NCI-H1092 treated with DMSO at 0.1 percent for 48 hours (cell line): ENCODE measurements at places on chromosomes 4 and X.

DNA sequence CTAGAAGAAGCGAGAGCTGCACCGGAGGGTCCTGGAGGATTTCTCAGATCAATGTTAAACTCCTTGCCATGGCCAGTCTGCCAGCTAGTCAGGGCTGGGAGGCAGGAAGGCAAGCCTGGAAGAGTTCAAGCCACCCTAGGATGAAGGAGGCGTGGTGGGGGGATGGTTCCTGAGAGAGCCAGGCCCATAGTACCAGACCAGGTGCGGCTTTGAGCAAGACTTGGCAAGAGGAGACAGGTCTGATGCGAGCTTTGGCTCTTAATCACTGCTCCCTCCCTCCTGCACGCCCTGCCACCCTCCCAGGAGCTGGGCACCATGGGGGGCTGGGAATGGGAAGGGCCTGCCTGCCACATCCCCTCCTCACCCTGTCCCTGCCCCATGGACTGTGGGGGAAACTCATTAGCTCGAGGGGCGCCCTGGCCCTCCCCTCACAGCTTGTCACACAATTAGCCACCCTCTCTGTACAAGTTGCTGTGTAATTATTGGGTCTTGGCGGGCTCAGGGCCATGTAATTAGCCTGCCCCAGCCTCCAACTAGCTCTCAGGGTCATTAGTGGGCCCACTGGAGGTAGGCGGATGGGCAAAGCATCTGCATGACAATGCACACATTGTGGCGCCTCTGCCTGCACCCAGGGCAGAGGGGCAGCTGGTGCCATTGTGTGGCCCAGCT lies 50.3 kb downstream of the EFNB1 start:
- peak; percentile 28 for DNase-seq

DNA sequence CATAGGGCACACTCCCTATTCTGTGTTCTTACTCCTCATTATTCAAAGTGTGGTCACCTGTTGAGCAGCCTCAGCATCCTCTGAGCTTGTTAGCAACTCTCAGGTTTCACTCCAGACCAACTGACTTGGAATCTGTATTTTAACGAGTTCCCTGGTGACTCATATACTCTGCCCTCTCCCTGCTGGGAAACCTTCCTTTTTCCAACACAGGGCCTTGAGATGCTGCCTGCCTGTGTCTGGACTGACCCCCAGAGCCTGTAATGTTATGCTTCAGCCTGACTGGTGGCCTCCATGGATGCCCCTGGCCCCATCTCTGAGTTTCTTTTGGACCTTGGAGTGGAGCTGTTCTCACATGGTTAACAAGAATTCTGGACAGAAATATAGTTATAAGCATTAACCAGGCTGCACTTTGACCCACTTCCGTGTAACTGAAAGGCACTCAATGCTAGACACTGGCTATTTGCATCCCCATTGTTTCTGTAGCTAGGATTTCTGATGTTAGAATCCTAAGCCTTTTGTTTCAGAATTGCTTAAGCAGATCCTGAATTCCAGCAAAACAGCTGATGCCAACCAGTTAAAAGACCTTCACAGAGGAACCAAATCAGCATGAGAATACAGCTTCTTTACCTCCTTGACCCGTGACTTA lies 262.6 kb downstream of the STIM2 start:
- no peak for DNase-seq

- DNase-seq, result no peak
Observed at GRCh38 chrX:150570512-150570911, 2.1 kb downstream of the MTM1 start.

GRCh38 chr4:164765096-164765495 lies 11.2 kb downstream of the SMIM31 start:
- no peak for DNase-seq

- no peak for DNase-seq
Observed at GRCh38 chr4:54038056-54038455, 26.3 kb downstream of the CHIC2 start.

DNA sequence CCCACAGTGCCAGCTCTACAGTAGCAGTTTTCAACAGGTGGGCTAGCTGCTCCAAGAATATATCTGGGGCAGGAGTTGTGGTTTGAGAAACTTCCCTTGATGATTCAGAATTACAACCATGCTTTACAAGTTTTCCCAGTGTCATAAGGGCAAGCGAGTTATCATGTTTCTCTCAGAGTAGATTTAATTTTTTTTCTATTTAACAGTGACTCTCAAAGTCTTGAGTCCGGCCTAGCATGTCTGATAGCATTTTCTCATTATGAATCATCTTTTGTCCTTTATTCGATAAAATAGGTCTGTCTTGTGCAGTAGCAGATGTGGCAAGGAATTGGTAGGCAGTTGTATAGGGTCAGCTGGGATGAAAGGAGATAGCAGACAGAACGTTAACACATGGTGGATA lies 62.2 kb upstream of the SPANXD start:
- no peak for DNase-seq

- no peak for DNase-seq
Observed at GRCh38 chrX:132330156-132330729, 111.0 kb upstream of the RAP2C start.

GRCh38 chrX:109346491-109346890 lies 135.4 kb downstream of the GUCY2F start:
- DNase-seq, result no peak

GRCh38 chrX:119062750-119063374 lies 9.9 kb upstream of the CT47C1 start:
- DNase-seq, result no peak

DNA sequence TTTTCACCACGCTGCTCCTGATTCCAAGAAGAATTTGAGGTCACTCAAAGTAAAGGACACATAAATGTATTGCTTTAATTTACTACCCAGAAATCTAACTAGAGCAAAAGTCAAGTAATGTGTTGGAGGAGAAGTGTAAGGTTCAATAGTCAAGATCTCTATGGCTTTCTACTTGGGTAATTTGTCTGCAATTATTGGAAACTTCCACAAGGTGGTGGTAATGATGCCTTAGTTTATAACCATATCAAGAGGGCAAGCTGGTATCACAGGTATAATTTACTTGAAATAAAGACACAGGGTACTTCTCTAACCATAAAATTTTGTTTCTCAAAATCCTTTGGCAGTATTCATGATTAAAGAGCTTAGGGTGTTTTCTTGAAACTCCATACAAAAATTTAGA lies 10.2 kb upstream of the GRIA3 start:
- DNase-seq, result no peak

DNA sequence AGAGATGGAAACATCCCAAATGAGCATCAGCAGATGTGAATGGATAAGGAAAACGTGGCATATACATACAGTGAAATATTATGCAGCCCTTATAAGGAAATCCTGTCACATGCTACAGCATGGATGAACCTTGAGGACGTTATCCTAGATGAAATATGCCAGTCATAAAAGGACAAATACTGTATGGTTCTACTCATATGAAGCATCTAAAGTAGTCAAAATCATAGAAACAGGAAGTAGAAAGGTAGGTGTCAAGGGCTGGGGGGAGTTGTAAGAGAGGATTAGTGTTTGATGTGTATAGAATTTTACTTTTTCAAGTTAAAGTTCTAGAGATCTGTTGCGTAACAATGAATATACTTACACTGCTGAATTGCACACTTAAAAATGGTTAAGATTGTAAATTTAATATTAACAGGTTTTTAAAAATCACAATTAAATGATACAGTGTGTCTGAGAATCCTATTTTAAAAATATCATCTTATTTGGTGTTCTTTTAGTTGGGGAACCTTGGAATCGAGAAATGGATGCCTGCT lies 58.5 kb downstream of the KDM6A start:
- DNase-seq, result no peak

- DNase-seq, result no peak
Observed at GRCh38 chr4:53688186-53688790, 97.0 kb upstream of the LNX1 start.

DNA sequence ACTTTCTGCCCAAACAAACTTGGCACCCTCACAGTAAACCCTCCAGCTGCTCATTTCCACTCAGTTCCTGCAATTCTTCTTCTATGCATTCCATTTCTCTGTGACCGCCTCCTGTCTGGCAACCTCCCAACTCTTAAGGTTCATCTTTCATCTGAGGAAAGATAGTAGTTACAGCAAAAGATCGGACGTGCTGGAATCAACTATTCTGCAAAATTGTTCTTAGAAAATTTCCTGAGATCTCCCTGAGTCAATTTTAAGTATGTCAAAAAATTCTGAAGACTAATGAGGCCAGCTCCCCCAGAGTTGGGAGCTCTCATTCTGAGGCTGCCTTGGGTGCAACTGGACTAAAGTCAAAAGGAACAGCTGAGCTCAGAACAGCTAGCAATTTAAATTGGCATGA lies 1026.0 kb downstream of the ADGRL3 start:
- no peak for DNase-seq

DNA sequence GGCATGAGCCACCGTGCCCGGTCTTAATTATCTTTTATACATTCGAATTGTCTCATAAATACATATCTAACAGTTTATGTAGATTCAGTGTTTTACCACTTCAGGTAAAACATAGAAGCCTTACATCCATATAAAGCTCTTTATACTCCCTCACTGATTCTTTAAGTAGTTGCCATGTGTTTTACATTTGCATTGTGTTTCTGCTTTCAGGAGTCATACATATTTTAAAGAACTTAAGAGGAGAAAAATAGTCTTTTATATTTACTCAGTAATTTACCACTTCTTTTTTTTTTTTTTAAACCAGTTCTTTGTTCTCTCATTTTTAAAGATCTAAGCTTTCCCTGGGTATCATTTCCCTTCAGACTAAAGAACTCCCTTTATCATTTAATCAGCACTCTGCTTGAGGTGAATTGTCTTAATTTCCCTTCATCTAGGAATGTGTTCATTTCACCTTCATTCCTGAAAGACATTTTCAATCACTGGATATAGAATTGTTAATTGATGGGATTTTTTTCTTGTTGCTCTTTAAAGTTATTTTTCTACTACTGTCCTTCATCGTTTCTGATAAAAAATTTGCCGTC lies 324.3 kb upstream of the ZCCHC13 start:
- no peak for DNase-seq
